GM19239 (cell line): ENCODE measurements at places on chromosomes 5 and 9.

DNA sequence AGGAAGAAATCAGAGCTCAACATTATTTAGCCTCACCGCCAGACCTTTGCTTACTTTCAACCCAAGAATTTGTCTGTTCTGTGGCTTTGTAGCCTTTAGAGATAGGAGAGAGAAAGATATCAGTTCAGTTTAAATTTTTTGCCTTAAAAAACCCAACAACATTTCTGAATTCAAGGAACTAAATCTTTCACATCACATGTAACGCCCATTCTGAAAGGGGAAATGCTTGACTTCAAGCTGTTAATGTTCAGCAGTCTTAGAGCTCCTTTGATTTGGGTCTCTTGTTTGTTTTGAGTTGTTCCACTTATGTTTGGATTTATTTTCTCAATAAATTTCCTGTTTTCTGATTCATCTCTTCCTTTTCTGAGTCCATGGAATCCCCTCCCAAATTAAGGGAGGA, 294.5 kb downstream of the ARHGAP26 start:
- DNase-seq: no peak

GRCh38 chr9:72537671-72538070, 16.3 kb downstream of the TMC1 start:
- DNase-seq: no peak

- DNase-seq: no peak
Observed at GRCh38 chr5:179127136-179128040, 67.2 kb downstream of the ZNF354C start.

DNA sequence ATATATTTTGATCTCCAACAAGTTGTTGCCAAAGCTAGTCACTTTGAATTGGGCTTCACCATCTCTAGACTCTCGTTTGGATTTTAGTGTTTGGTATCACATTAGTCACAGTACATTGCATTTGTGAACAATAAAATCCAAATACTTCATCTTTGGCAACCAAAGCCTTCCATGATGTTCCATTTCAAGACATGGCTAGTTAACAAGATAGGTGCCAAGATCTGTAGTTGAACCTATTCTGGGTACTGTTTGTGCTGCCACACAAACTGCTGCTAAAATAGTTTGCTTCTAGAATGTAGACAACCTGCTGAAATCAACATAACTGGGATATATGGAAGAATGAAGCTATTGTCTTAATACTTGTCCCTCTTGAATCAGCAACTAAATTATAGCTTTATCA, 207.5 kb downstream of the LRRC70 start:
- no peak for DNase-seq

DNA sequence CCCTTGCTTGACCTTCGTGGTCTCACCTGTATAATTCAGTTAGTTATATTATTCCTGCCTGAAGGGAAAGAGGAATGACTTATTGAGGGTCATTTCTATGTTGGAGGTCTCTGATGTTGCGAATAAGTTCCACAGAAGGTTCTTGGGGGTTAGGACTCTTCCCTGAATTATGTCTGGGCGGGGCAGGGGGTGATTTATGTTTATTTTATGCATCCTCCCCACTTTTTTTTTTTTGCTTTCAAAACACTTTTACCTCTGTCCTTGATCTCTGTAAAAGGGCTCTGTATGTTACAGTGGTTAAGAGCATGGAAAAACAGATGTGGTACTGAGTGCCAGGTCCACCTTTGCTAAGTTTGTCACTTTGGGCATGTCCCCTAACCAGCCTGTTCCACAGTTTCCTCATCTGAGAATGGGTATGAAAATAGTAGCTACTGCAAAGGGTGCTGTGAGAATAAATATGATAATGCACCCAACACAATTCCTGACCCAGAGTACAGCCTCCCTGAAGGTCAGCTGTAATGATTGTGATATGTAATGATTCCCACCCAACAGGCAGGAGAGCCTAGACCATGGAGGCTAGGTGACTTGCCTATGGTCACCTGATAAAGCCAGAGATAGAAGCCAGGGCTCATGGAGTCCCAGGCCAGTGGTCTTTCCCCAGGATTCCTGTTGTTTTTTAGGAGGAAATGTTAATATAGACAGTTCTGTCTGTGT, 54.8 kb downstream of the SLC22A5 start:
- no peak for DNase-seq

DNA sequence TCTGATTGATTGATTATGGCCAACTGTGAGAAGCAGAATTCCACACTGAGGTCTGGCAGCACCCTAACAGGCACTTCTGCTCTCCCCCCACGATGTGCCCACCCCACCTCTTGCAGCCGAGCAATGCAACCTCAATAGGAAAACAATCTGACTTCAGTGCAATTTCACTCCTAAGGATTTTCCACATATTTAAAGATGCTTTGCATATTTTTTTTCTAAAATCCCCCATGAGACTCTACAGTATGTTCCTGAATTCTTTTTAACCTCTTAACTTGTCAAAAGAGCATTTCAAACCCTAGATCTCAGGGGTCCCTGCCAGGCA, 243.1 kb downstream of the AUH start:
- no peak for DNase-seq

- DNase-seq: no peak
Observed at GRCh38 chr5:85143138-85143537, 758.5 kb upstream of the EDIL3 start.
